ENCODE measurements at places on chromosomes 12 and 14.

- no peak for DNase-seq
Measured at GRCh38 chr12:31599053-31599452, 8.1 kb upstream of the DENND5B start.

- no peak for DNase-seq
Measured at GRCh38 chr14:54674046-54674741, 107.3 kb downstream of the SAMD4A start.

GRCh38 chr14:68819260-68819691 is 26.4 kb upstream of the ZFP36L1 start:
- peak; percentile 45 for DNase-seq

GRCh38 chr12:124745465-124745890 is 118.2 kb downstream of the SCARB1 start:
- no peak for DNase-seq

GRCh38 chr12:20863056-20863455 is 52.6 kb downstream of the SLCO1B3 start:
- no peak for DNase-seq

GRCh38 chr14:80954687-80955299 is 628 bp upstream of the TSHR start:
- DNase-seq = peak; percentile 87

- no peak for DNase-seq
Measured at GRCh38 chr12:46150735-46151134, 118.1 kb downstream of the SLC38A1 start.

- no peak for DNase-seq
Measured at GRCh38 chr14:39576258-39576657, 144.0 kb upstream of the FBXO33 start.

DNA sequence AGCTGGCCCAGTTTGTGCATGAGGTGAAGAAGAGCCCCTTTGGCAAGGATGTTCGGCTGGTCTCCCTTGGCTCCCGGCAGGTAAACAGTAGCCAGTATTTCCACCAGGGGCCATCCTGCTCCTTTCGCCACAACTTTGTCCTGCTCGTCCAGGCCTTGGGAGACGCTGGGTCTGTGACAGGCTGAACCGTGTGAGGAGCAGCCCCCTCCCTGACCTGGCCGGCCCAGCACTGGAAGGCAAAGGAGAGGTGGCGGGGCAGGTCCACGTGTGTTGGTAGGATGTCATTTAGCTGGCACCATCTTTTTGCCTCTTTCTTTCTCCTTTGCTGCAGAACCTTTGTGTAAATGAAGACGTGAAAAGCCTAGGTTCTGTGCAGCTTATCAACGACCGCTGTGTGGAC is 15.4 kb downstream of the DDX11 start:
- no peak for DNase-seq

- no peak for DNase-seq
Measured at GRCh38 chr12:16857456-16857923, 251.5 kb upstream of the LMO3 start.

DNA sequence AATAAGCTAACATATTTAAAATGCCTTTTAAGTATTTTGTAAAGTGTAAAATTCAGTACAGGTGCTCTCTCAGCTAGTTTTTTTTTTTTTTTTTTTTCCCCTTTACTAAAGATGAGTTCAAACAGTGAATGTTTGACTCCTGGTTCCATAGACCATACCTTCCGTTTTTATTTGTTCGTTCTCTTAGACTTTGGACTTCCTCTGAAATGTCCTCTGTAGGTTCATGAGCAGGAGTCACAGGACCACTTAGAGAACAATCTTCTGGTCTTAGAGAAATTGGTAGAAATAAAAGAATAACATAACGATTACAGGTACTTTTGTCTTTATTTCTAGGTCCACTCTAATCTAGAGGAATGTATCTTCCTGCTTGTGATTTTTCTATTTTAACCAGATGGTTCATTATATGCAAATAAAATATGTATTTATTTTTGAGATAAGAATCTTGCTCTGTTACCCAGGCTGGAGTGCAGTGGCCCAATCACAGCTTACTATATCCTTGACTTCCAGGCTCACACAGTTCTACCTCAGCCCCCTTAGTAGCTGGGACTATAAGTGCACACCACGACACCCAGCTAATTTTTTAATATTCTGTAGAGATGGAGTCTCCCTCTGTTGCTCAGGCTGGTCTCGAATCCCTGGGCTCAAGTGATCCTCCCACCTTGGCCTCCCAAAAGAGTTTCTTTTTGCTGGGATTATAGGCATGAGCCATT is 25.8 kb downstream of the STYX start:
- DNase-seq = no peak

DNA sequence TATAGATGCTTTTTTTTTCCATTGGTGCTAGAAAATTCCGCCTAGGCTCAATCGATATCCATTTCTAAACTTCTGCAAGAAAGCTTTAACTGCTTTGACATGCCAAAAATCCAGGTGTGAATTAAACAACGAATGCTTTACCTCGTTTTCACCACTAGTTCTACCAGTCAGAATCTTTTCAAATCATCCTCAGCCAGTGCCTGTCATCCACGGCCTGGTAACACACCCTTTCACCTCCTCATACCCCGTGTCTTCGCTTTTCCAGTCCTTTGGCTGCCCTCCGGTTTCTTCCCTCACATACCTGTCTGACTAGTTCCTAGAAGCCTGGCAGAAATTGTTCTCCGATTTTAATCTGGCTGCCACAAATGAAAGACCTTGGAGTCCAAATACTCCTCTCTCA is 1.4 kb upstream of the PHC1 start:
- DNase-seq = no peak

- no peak for DNase-seq
Measured at GRCh38 chr12:128056136-128056801, 210.7 kb upstream of the TMEM132C start.

DNA sequence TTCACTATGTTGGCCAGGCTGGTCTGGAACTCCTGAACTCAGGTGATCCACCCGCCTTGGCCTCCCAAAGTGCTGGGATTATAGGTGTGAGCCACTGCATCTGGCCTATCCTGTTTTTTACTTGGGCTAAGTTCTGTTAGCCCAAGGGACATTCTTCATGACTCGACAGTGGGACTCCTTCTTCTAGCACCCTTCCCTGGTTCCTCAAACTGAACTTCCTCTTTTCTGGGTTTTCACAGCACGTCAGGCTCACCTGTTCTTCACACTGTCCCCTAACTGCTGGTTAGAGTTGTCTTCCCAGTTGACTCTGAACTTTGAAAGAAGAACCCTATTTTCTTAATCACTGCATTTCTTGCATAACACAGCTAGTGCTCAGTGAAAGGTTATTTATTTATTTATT is 22.5 kb downstream of the CABP1 start:
- no peak for DNase-seq

DNA sequence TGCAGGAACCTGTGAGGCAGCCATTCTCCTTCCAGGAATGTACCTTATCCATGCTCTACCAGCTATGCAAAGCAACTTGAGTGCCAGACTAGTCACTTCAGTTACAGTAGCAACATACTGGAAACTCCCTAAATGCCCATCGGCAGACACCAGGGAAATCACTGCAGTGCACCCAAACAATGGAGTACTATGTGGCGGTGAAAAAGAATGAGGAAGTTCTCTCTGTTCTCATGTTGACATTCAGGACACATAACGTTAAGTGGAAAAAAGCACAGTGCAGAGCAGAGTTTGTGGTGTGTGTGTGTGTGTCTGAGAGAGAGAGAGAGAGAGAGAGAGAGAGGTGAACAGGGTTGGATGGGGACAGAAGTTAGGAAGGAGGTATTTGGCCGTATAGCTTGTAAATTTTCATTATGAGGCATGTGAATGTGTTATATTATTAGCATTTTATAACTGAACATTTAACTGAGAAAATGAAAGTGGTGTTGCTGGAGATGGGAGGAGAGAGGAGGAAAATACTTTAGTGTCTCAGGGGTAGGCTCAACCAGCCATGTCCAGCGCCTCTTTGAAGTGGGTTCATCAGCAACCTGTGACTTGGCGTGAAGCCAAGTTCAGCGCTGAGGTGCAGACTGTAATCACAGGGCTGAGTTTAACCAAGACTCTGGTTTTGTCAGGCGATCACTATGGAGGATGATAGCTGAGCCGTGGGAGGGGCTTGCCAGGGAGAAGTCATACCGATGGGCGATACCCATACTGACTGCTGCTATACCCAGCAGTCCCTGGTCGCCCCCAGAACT is 17.3 kb downstream of the TNFAIP2 start:
- no peak for DNase-seq

DNA sequence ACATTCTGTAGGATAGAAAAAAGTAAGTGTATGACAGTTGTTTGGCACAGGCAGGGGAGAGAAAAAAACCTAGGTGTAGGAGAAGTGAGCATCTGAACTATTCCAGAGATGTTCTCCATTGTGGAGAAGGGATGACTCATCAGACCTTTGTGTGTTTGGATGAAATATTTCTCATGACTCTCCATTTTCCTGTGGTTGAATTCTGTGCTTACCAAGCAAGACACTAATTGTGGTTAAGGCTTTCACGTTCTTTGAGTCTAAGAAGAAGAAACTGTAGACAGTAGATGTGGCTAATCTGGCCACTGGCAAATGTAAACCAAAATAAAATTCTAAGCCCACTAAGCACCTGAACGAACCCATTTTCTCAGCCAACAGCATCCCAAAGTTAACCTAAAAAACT is 107.9 kb upstream of the GZMB start:
- no peak for DNase-seq

DNA sequence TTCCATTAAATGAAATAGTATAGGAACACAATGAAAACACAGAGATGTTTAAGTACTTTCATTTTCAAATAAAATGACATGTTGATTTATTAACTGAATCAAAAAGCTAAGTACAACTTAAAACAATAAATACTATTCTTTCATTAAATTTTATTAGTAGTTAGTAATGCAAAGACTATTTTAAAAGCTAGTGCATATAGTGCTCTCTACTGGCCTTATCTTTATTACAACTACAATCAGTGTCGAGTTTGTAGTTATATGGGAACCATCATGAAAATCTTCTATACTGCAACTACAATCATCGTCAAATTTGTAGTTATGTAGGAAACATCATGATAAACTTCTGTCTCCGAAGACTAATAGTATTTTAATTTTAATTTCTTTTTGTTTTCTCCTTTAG is 8.9 kb upstream of the LIN7A start:
- no peak for DNase-seq

DNA sequence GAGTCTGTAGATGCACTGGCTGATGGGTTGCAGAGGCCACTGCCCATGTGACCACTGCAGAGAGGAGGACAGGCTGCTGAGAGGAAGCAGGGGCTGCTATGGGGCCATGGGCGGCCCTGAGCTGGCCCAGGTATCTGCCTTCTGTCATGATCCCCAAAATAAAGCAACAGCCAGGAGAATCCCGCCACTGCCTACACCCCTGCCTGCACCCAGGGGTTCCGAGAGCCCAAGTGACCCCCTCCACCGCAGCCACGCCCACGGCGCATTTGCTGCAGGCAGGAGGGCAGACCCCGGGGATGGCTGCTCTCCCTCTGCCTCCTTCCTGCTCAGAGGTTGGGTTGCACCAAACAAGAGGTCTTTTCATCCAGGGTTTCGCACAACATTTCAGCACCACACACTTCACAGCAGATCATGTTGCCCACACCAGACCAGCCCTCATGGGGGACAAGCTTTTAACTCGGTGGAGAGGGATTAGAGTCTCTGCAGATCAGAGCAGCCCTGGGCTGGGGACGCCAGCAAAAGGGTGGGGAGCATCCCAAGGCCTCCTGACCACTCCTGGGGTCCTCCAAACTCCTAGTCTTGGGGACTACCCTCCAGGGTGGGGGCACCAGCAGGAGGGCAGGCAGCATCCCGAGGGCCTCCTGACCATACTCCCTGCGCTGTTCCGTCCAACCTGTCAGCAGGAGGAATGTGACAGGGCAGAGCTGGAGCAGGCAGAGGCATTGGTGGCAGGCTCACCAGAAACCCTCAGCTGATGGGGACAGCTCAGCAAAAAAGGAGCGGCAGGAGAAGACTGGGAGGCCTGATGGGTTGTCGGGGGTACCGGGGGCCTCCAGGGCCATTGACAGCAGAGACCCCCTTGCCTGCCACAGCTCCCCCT is 14.1 kb downstream of the CCDC85C start:
- DNase-seq = no peak
